H4 (cell line): ENCODE measurements at places on chromosomes 6 and 20.
A peak's percentile ranks its signal among the peaks of the same experiment; 100 is the strongest.

DNA sequence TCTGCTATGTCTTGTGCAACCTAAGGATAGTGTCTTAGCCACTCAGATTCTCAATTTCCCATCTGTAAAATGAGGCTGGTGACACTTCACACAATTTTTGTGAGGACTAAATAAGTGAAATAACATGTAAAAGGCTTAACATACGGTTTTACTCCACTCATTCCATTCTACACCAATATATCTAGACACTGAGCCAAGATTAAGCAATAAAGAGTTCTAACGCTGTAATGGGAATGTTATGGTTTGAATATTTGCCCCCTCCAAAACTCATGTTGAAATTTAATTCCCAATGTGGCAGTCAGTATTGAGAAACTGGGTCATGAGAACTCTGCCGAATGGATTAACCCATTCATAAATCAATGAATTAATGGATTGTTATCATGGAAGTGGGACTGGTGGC lies 301.0 kb downstream of the HACE1 start:
- no peak for DNase-seq

DNA sequence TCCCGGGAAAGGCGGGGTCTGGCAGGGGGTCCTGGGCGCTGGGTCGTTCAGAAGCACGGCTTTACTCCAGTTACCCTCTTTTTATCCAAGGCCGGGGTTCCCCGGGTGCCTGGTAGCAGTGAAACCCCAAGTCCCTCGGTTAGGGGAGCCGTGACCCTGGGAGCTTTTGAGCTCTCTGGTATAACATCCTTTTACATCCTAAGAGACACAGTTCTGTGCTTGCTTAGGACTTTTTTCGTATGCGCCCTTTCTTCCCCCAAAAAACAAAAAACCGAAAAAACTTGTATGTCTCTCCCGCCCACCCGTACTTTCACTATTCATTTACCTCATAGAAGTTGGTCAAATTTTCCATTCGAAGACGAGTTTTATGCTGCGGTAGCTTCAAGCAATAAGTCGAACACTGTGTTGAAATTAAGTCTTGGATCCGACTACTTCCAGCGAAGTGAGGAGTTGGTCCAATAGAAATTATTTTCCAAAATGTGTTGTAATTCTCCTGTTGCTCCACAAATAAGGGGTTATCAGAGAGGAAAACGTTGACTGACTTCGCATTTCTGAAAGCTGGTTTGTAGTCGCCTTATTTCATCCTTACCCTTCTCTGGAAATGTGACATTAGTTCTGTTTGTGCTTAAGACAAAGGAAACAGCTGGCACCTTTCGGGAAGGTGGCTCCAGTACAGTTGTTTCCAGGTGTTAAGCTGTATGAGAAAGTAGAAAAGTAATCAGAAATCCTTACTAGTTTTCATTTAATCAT lies 816 bp upstream of the MAN1A1 start:
- peak; percentile 7 for DNase-seq

DNA sequence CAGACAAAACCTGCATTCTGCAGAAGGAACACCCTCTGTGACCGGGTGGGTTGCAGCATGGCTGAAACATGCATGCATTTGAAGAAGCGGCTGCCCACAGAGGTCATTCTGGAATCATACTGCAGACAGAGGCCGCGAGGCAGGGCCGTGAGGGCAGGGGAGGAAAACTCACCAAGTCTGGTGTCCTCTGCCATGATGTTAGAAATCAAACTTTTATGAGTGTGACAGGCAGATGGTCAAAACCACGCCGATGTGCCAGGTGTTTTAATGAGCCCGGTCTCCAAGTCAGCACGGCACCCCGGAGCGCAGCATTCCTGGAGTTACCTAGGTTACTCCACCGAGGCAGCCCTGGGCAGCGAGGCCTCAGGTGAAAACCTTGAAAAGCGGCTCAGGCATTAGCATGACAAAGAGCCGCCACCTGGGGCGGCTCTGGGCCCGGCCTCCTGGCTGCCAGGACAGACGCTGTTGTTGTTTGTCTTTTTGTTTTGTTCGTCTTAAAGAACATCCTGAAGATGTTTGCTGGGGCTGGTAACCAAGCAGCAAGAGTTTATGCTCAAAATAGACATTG lies 255.6 kb downstream of the ERMARD start:
- no peak for DNase-seq

DNA sequence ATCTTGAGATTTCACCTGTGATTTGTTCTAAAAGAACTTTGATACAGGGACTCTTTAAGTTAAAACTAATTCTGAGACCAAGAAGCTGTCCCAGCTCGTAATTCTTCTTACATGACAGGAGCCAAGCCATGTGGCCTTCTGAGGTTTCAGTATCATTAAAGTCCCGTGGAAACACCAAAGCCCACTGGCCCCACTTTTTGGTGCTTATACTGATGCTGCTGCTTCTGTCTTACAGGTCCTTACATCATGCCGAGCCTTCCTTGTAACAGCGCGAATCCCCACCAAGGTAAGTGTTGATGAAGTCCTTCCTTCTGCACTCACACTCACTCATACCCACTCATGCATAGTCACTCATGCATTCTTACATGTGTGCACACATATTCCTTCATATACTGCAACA lies 140.7 kb downstream of the CARMIL1 start:
- DNase-seq = no peak

DNA sequence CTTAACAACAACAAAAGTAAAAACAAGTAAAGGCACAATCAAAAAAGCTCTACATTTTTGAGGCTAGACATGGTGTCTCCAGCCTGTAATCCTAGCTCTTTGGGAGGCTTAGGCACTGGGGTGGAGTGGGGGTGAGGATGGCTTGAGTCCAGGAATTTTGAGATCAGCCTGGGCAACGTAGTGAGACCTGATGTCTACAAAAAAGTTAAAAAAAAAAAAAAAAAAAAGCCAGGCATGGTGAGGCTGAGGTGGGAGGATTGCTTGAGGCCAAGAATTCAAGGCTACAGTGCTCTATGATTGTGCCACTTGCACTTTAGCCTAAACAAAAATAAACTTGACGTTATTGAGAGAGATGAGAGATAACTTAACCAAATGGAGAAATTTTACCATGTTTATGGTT lies 60.1 kb downstream of the QKI start:
- no peak for DNase-seq

GRCh38 chr20:48275286-48276020 lies 490.2 kb upstream of the SULF2 start:
- no peak for DNase-seq

DNA sequence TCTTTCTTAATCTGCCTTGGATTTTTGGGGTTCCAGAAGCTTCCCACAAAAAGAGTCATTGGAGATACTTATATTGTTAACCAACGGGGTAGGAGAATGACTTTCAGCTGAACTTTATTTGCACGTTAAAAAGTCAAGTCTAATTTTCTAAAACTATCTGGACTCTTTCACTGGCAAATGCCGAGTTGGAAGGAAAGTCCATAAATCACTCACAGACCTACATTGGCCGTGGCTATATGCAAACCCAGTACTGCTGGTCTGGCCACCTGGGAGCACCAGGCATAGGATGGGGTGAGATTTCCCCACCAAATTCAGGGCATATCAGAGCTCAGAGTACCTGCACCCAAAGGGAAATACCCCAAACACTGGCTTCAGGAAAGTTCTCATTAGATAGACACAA lies 71.3 kb upstream of the SALL4 start:
- DNase-seq = no peak

- no peak for DNase-seq
Observed at GRCh38 chr6:25862199-25862598, 11.8 kb downstream of the SLC17A3 start.

- DNase-seq = peak; percentile 74
Observed at GRCh38 chr6:68559070-68559469, 76.0 kb upstream of the ADGRB3 start.
